CD4-positive, alpha-beta T cell treated with Interferon gamma for 1 hour (primary cell): ENCODE measurements at places on chromosomes 4 and X.

DNA sequence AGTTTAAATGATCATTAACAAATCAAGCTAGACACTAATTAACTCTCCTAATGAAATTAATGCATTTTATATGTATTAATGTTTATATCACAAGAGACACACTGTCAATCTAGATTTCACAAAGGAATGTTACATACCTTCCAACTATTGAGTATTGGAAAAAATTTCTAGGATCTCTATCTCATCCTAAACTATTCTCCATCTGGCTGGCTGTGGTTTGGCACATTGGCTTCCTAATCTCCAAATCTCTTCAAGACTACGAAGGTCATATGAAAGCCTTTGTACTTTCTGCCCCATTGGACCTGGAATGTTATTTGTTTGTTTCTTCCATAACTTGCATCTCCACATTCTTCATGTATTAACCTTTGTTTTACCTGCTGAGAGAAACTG is 1160.0 kb downstream of the ADGRL3 start:
- DNase-seq = no peak

- DNase-seq = no peak
These were observed 810.3 kb downstream of the IL1RAPL1 start for GRCh38 chrX:29397506-29397905.

DNA sequence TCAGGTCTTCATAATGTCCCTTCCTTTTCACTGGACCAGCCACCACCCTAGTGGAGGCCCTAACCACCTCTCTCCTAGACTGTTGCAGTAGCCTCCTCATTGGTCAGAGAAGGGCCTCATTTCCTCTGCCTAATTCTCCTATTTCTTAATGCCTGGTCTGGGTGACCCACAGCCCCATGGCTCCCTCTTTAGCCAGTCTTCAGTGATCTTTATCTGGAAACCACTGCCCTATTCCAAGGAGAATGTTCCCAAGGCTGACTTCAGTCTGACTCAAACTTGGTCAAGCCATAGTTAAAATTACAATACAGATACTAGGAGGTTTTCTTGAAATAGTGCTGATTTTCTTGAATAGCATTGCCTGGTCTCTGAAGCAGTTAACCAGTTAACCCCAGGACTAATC is 53.6 kb upstream of the PRPS1 start:
- DNase-seq = no peak

GRCh38 chr4:88599714-88600113 is 7.4 kb downstream of the HERC3 start:
- no peak for DNase-seq

- no peak for DNase-seq
These were observed 180.8 kb downstream of the SPRY1 start for GRCh38 chr4:123577225-123577906.
